ENCODE measurements at places on chromosomes 5 and 9. TPM values are rescaled to one million over a fixed set of nuclear protein-coding genes. Genes with fewer than 3 reads are reported as not detected.

Gene CEP72
- total RNA-seq = 1.6 TPM

Gene HAVCR2
- total RNA-seq = 0.88 TPM

Gene DRD1
- total RNA-seq = not detected

Gene LVRN
- total RNA-seq = not detected

Gene GABBR2
- total RNA-seq = 7.4 TPM

Gene CCL21
- not detected for total RNA-seq

Gene ADGRD2
- not detected for total RNA-seq

Gene FSTL4
- total RNA-seq = 0.26 TPM

Gene CER1
- total RNA-seq = not detected

Gene FCN1
- total RNA-seq = not detected

Gene PKD2L2
- not detected for total RNA-seq

Measured in epithelial cell of alveolus of lung (primary cell).